ENCODE measurements at places on chromosomes 6 and 20. TPM values are rescaled to one million over a fixed set of nuclear protein-coding genes. Genes with fewer than 3 reads are reported as not detected.

GRCh38 chr20:63819224-63819921, 11.7 kb downstream of the ZBTB46 start:
- no peak for DNase-seq

DNA sequence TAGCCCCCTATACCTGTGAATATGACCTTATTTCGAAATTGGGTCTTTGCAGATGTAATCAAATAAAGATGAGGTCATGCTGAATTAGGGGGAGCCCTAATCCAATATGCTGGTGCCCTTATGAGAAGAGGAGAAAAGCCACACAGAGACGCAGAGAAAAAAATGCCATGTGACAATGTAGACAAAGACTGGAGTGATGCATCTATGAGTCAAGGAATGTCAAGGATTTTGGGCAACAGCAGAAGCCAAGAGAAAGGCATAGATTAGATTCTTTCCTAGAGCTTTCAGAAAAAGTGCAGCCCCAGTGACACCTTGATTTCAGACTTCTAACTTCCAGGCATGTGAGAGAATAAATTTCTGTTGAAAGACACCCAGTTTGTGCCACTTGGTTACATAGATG, 47.4 kb upstream of the HS3ST5 start:
- DNase-seq: no peak

- DNase-seq: no peak
These were observed 18.5 kb downstream of the PSMG4 start for GRCh38 chr6:3277251-3277650.

OPRM1 gene
- not detected for total RNA-seq

DNA sequence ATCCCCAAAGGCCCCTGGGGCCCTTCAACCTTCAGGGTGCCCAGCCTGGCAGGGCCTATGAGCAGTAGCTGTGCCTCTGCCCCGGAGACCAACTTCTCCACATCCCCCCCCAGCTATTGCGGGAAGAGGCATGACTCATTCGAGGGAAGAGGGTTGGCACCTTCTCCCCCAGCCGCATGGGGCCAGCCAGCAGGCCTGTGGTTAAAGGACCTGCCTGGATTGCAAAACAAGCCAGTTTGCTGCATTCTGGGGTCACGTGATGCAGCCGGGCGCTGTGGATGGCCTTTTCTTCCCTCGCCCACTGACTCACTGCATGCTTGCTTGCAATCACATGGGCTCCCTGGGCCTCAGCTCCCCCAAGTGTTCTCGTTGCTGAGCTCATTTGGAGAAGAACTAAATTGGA, 182.5 kb downstream of the MAFB start:
- DNase-seq: peak; percentile 99

- no peak for DNase-seq
These were observed 55.1 kb upstream of the IL20RA start for GRCh38 chr6:137099689-137100403.

GPR63 gene
- 0.42 TPM for total RNA-seq

- DNase-seq: no peak
These were observed 299.5 kb downstream of the ADGB start for GRCh38 chr6:146898069-146898887.

MRAP2 gene
- 0.15 TPM for total RNA-seq

CLVS2 gene
- not detected for total RNA-seq

Measured in MCF 10A (cell line).